Cerebellar cortex (tissue), 1 donor: ENCODE measurements at places on chromosomes 11 and 22.

GRCh38 chr22:28597665-28598064, 82.0 kb downstream of the TTC28 start:
- DNase-seq: no peak

- DNase-seq: no peak
These were observed 4.6 kb upstream of the PAMR1 start for GRCh38 chr11:35529971-35530495.

DNA sequence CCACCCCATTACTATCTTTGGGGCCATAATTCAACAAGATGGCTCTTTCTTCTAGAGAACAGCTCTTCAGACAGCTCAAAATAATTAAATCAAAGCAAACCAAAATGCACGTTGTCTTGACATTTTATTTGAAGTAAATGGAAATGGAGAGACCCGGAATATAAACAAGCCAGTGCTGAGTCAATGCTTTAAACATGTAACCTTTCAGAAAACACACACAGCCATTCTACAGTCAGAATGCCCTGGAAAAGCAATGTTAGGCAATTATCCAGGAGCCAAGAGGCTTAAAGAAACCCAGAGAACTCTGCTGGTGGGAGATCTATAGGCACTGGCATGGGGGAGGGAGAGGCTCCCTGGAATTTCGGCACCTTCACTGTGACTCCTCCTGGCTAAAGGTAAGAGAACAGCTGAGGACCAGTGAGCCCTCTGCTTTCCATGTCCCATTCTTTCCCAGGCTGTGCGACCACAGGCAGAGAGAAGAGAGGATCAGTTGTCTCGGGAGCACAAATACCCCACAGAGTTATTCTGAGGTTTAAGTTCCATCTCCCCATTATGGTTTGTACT, 254.0 kb upstream of the CCDC90B start:
- no peak for DNase-seq

GRCh38 chr11:19607656-19608360, 104.8 kb upstream of the NAV2 start:
- DNase-seq: no peak

- DNase-seq: peak; percentile 61
These were observed 1.6 kb downstream of the CBX7 start for GRCh38 chr22:39150848-39151215.

- DNase-seq: no peak
These were observed 148.2 kb downstream of the CHST1 start for GRCh38 chr11:45517171-45517770.

DNA sequence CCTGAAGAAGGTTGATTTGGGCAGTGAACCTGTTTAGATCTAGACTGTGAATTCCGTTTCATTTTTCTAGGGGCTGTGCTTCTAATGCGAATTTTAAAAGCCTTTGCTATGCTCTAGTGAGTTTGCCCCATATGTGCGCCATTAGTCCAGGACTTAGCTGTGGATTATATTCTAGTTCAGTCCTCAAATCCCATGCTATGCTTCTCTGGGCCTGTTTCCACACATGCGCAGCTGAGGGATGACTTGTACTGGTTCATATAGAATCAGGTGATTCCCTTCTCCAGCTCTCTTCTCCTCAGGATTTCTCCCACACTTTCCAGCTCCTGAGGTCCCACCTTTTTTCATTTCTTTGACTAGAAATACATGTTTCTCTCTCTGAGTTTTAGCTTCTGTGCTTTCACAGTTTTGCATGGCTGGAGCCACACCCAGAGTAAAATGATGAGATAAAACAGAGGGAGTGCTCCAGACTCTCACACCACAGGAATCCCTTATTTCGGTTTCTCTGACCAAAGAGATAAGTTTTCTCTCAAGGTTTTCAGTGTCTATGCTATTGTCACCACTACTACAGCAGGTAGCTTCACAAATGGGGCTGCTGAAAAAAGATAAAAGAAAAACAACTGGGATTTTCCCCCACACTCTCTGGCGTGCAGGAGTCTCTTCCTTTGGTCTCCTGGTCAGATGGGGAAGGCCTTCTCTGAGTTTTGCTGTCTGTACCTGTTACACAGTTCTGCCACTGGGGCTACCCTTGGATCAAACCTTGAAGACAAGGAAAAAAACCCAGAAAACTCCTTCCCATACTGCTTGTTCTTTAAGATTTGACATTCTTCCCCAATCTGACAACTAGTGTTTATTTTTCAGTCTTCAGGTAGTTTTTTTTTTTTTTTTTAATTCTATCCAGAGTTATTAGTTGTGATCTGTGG, 96.2 kb upstream of the TEAD1 start:
- DNase-seq: no peak

DNA sequence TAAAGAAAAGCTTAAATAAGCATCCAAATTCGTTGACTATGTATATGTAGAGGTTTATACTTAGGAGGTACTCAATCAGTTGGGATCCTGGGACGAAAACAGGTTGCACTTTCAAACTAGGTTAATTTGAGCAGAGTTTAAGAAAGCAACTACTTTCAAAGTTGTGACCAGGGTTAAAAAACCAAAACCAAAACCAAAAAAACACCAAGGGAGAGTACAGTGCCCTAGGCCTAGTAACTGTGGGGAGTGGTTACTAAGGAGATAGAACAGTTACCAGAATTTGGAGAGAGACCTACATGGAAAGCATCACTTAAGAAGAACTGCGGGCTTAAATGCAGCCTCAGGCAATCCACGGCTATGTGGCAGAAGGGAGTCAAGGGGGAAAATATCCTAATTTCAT, 148.3 kb downstream of the JRKL start:
- DNase-seq: no peak

DNA sequence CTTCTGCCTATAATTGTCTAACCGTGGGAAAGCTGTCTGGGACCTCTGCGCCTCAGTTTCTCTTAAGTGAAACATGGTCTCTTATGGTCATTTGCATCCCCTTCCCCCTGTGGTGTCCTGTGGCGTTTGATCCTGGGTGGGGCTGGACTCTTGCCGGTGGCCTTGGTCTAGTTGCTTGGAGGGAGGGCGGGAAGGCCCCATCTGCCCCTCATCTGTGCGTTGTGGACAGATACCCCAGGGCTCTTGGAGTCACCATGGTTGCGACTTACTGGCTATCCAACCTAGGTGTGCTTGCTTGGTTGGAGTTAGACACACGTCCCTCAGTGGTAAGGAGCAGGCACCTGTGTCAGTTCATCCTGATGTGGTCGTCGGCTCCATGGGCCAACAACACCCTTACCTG, 15.2 kb downstream of the SHANK3 start:
- DNase-seq: no peak

DNA sequence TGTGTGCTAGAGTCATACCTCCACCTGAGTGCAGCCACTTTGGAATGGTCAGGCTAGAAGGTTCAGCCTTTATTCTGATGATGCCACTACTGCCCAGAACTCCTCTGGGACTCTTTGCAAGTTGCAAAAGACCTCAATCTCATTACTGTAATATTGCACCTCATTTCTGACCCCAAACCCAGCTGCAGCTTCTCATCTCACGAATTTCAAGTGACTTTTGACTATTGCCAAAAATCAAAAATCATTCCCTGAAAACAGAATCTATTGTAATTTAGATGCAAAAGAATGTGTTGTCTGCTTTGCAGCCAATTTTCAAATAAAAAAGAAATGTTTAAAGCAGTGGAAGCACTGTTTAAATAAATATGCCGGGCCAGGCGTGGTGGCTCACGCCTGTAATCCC, 25.2 kb downstream of the GVQW3 start:
- DNase-seq: no peak

GRCh38 chr22:36409911-36410756, 22.4 kb upstream of the MYH9 start:
- DNase-seq: peak; percentile 95

GRCh38 chr11:42311514-42311913, 852.1 kb upstream of the LRRC4C start:
- no peak for DNase-seq
